Endodermal cell (in vitro differentiated cells): ENCODE measurements at places on chromosomes 2 and 18. TPM values are rescaled to one million over a fixed set of nuclear protein-coding genes. Genes with fewer than 3 reads are reported as not detected.

The CCDC85A gene
- 0.11 and 0.18 TPM in 2 replicates for total RNA-seq

The AGAP1 gene
- 32.8 to 49.0 TPM (median 36.7 TPM) in 3 replicates for total RNA-seq

The DNAJC5G gene
- total RNA-seq = not detected in 2 replicates

The TRIM54 gene
- 2.2 and 3.8 TPM in 2 replicates for total RNA-seq

GRCh38 chr18:54268751-54269150 is 566 bp upstream of the POLI start:
- no peak for DNase-seq
- H3K36me3 ChIP-seq = peaks cover 1% of the 10 kb centered on the region
- no peak overlapping the region for H3K27ac ChIP-seq
- no peaks in the 10 kb centered on the region for H3K4me1 ChIP-seq

DNA sequence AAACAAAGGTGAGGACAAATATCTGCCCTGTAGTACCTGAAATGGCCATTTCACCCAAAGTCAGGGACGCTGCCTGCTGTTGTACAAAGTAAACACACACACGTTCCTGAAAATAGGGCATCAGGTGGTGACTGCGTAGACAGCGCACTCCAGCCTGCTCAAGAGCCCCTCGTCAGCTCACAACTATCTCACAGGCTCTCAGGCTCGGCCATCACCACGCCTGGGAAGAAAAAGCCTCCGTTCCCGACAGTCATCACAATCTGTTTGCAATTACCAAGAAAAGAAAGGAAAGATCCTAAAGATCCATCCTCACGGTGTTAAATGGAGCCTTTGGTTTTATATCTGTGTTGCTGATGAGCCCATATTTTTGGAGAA is 230.2 kb downstream of the ZNF516 start:
- H3K36me3 ChIP-seq = no peaks in the 10 kb centered on the region
- H3K27ac ChIP-seq = no peak overlapping the region
- H3K27me3 ChIP-seq = no peaks in the 10 kb centered on the region
- H3K4me1 ChIP-seq = no peaks in the 10 kb centered on the region
- DNase-seq = no peak

GRCh38 chr2:155651851-155652250 is 680.7 kb downstream of the NR4A2 start:
- no peak overlapping the region for H3K4me3 ChIP-seq
- H3K27me3 ChIP-seq = no peaks in the 10 kb centered on the region
- H3K4me1 ChIP-seq = no peaks in the 10 kb centered on the region
- no peak for DNase-seq
- H3K36me3 ChIP-seq = no peaks in the 10 kb centered on the region

DNA sequence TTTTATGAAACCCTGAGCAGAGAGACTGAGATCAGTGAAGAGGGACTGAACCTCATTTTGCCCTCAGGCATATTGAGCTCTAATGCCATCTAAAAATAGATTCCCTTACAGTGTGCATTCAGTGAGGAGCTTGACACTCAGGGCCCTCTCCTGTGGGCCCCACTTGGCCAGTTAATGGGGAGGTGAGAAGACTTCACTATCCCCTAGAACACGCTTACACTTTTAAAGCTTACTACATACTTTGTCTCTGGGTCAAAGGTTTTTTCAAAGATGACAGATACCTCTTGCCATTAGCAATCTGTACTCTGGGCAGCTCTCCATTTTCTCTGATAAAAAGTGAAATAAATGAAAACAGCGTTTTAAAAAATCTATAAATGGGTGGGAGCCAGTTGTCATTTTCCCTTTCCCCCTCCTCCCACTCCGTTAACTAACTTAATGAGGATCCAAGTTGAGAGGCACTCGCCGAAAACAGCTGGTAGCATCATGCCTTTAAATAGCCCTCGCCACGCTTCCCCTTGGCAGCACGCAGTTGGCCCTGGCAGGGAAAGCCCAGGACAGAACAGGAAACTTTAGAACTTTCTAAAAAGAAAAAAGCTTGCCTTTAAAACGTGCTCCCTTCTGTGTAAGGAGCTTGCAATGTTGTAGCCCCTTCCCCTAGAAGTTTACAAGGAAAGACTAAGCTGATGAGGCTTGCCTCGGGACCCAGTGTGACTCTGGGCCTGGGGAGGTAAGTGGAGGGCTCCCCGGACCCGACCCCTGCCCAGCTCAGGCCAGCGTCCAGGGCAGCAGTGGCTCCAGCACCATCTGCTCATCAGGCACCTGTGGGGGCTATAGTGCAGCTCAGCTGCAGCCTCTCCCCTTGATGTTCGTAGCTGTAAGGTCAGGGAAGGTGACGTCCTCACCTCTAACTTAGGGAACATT is 58.8 kb upstream of the FOSL2 start:
- DNase-seq = no peak
- H3K4me3 ChIP-seq = no peak overlapping the region
- no peaks in the 10 kb centered on the region for H3K36me3 ChIP-seq
- H3K4me1 ChIP-seq = peaks cover 1% of the 10 kb centered on the region
- H3K27me3 ChIP-seq = no peaks in the 10 kb centered on the region
- no peak overlapping the region for H3K27ac ChIP-seq

- no peaks in the 10 kb centered on the region for H3K27me3 ChIP-seq
- no peaks in the 10 kb centered on the region for H3K36me3 ChIP-seq
- H3K4me1 ChIP-seq = no peaks in the 10 kb centered on the region
- DNase-seq = no peak
- no peak overlapping the region for H3K4me3 ChIP-seq
- no peak overlapping the region for H3K27ac ChIP-seq
Measured at GRCh38 chr2:174183076-174183475, 65.3 kb downstream of the OLA1 start.

- DNase-seq = no peak
- no peak overlapping the region for H3K4me3 ChIP-seq
- no peaks in the 10 kb centered on the region for H3K4me1 ChIP-seq
- H3K27ac ChIP-seq = no peak overlapping the region
Measured at GRCh38 chr2:146214394-146214929, 1630.4 kb upstream of the ACVR2A start.
